Osteocyte (in vitro differentiated cells): ENCODE measurements at places on chromosomes 13 and 19. TPM values are rescaled to one million over a fixed set of nuclear protein-coding genes. Genes with fewer than 3 reads are reported as not detected.

Gene KANK3
- 0.30 TPM in 1 of 2 replicates, not detected in the other for total RNA-seq

Gene PTPRH
- 0.31 TPM in 1 of 2 replicates, not detected in the other for total RNA-seq

Gene KLC3
- 0.21 TPM in 1 of 2 replicates, not detected in the other for total RNA-seq

Gene VAV1
- total RNA-seq: not detected in 2 replicates

DNA sequence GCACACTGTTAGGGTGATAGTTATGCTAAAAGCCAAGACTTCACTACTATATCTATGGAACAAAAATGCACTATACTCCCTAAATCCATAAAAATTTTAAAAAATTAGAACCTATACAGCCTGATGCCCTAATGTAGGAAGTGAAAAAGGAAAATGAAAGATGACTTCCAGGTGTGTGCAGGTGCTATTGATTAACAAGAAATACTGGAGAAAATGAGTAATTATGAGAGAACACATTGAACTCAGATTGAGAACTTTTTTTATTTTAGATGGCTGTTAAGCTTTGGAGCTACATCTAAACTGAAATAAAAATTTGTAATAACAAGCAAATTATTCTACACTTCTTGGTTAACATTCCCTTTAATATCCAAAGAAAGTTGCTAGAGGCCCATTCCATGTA, 1015.7 kb downstream of the PCDH9 start:
- H3K36me3 ChIP-seq: peaks cover 5% of the 10 kb centered on the region
- H3K27ac ChIP-seq: no peak overlapping the region
- peaks cover 29% of the 10 kb centered on the region for H3K4me1 ChIP-seq
- no peak overlapping the region for H3K4me3 ChIP-seq
- no peaks in the 10 kb centered on the region for H3K27me3 ChIP-seq
- DNase-seq: no peak

- peak overlapping the region; percentile 92 for H3K4me3 ChIP-seq
- H3K36me3 ChIP-seq: no peaks in the 10 kb centered on the region
- peaks cover 24% of the 10 kb centered on the region for H3K4me1 ChIP-seq
- H3K27ac ChIP-seq: no peak overlapping the region
- no peaks in the 10 kb centered on the region for H3K27me3 ChIP-seq
Measured at GRCh38 chr13:42040730-42041010, 7.8 kb upstream of the DGKH start.

DNA sequence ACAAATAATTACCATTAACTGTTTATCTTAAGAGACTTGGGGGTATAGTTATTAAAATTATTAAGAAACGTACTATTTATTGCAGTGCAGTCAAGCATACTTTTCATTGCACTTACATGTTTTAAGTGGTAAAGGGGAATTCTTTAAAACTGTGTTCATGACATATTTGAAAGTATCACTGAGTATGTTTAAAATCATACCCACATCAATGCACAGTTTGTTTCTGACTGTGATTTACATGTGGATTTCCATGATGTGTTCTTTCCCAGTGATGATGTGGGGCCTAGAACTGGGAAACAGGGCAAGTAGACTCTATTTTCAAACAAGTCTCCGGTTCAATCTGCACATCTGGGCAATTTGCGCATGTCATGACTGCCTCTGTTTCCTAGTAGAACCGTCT, 340.5 kb upstream of the OBI1 start:
- no peaks in the 10 kb centered on the region for H3K36me3 ChIP-seq
- H3K27ac ChIP-seq: no peak overlapping the region
- no peaks in the 10 kb centered on the region for H3K4me1 ChIP-seq

- no peaks in the 10 kb centered on the region for H3K27me3 ChIP-seq
- no peaks in the 10 kb centered on the region for H3K36me3 ChIP-seq
- H3K27ac ChIP-seq: no peak overlapping the region
- H3K4me1 ChIP-seq: no peaks in the 10 kb centered on the region
- H3K4me3 ChIP-seq: no peak overlapping the region
Measured at GRCh38 chr13:55517312-55517711, 1623.4 kb upstream of the PRR20A start.

DNA sequence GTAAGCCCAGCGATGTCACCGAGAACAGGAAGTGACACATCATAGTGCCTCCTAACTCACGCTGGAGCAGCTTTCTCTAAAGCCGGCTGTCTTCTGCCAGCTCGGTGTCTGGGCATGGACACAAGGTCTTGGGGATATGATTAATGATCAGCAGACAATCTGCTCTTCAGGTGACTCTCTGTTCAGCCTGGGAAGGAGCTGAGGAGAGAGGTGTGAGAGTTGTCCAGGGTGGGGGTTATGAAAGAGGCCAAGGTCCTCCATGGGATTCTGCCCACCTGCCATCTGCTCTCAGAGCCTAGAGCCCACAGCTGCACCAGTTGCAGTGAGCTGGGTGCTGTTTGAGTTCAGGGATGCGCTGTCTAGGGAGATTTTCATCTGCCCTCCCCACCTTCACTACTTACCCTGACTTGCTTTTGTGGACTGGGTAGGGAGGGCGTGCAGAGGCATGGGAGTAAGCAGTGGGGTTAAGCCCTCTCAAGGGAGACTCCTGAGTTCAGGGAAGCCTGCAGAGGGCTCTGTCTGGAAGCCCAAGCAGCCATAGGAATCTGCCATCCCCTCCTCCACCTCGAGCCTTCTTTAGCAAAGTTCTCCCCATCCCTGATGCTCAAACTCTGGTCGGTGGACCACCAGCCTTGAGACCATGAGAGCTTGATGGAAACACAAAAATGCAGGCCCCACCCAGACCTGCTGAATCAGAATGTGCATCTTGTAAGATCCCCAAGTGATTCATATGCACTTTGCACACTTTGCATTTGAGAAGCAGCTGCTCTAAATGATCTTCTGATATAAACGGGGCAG, 539.7 kb downstream of the RFC3 start:
- no peaks in the 10 kb centered on the region for H3K36me3 ChIP-seq
- peak overlapping the region; percentile 62 for H3K27ac ChIP-seq
- H3K27me3 ChIP-seq: no peaks in the 10 kb centered on the region
- no peak overlapping the region for H3K4me3 ChIP-seq
- DNase-seq: no peak
- H3K4me1 ChIP-seq: peaks cover 63% of the 10 kb centered on the region

GRCh38 chr19:52570000-52570861, at the start of gene ZNF701:
ZNF701 (plus strand) TSS chr19:52570287; CDS start chr19:52574148, 3,861 bp downstream.
- DNase-seq: peak; percentile 99
- peaks cover 24% of the 10 kb centered on the region for H3K4me1 ChIP-seq
- peak within 1 kb of the TSS; percentile 87 for H3K4me3 ChIP-seq
- peak within 1 kb of the TSS; percentile 96 for H3K27ac ChIP-seq
- H3K27me3 ChIP-seq: no peaks in the 10 kb centered on the region

DNA sequence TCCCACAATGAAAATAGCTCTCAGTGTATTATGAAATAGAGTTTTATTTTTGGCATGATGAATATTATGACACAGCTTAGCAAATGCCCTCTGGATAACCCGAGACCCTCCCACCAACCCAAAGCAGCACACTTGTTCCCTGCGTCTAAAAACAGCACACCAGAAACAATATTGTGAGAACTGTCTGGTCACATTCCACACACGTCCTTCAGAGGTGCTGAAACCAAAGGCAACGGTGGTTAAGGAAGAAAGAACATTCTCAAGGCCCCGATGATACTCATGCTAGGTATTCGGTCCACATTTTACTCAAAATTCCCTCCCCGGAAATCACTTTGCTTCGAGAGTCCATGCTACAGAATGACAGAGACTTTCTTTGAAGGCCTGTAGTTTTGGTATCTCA, 156.7 kb downstream of the SLC7A1 start:
- no peak for DNase-seq
- H3K27ac ChIP-seq: no peak overlapping the region
- H3K4me3 ChIP-seq: no peak overlapping the region
- H3K36me3 ChIP-seq: no peaks in the 10 kb centered on the region

DNA sequence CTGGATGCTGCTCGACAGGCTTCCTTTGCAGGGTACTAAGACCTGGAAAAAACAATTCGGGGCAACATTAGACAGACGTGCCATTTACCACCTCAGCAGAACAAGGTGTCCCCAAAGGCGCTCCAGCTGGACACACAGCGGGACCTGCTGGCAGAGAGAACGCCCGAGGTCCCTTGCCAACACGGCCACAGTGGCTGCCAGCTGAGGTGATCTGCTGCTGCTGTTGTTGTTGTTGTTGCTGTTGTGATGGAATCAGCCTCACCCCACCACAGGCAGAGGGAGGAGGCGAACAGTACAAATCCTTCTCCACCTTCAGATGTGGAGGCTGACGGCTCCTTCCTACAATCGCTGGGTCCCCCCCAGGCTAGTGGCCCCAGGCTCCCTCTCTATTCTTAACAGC, 25.2 kb downstream of the ANKRD27 start:
- H3K27ac ChIP-seq: no peak overlapping the region
- H3K4me1 ChIP-seq: peaks cover 2% of the 10 kb centered on the region
- peaks cover 19% of the 10 kb centered on the region for H3K36me3 ChIP-seq
- DNase-seq: no peak

DNA sequence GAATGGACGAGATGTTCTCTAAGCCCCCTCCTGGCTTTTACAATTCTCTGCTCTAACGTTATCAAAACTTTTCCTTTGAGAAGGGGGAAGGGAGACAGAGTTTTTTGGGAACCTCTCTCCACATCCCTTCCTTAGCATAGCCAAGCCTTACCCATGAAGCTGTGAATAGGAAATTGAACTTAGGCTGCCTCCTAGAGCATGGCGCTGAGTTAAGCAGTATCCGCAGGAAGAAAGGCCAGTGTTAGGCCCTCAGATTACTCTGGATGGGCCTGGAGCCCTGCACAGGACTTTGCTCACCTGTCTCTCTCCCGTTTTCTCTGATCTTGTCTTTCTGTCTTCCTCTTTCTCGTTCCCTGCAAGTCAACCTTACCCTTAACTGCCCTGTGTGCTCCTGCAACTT, 39.6 kb downstream of the CYP2B6 start:
- no peaks in the 10 kb centered on the region for H3K4me1 ChIP-seq
- H3K27me3 ChIP-seq: peaks cover 9% of the 10 kb centered on the region
- H3K36me3 ChIP-seq: no peaks in the 10 kb centered on the region

GRCh38 chr13:107252428-107252827, 684.5 kb upstream of the ARGLU1 start:
- no peak for DNase-seq
- no peaks in the 10 kb centered on the region for H3K27me3 ChIP-seq
- H3K4me1 ChIP-seq: peaks cover 9% of the 10 kb centered on the region
- H3K36me3 ChIP-seq: no peaks in the 10 kb centered on the region

- no peak overlapping the region for H3K4me3 ChIP-seq
- H3K4me1 ChIP-seq: no peaks in the 10 kb centered on the region
- no peak overlapping the region for H3K27ac ChIP-seq
- H3K36me3 ChIP-seq: no peaks in the 10 kb centered on the region
- no peaks in the 10 kb centered on the region for H3K27me3 ChIP-seq
Measured at GRCh38 chr19:51422053-51422448, 4.6 kb upstream of the SIGLEC10 start.
